ENCODE measurements at places on chromosomes 16 and 17. TPM values are rescaled to one million over a fixed set of nuclear protein-coding genes. Genes with fewer than 3 reads are reported as not detected.

DNA sequence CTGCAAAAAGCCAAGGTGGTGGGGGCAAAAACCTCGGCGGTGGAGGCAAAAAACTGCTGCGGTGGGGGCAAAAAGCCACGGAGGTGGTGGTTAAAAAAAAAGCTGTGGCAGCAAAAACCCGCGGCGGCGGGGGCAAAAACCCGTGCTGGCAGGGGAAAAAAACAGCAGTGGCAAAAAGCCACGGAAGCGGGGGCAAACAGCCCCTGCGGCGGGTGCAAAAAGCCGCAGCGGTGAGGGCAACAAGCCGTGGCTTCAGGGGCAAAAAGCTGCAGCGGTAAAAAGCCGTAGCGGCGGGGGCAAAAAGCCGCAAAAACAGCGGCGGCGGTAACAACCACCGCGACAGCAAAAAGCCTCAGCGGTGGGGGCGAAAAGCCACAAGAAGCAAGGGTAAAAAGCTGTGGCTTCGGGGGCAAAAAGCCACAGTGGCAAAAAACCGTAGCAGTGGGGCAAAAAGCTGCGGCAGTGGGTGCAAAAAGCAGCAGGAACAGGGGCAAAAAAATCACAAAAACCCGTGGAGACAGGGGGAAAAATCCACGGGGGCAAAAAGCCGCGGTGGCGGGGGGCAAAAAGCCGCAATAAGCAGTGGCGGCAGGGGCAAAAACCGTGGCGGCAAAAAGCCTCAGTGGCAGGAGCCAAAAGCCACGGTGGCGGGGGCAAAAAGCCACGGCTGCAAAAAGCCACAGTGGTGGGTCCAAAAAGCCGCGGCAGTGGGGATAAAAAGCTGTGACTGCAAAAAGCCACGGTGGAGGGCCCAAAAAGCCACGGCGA lies 193.7 kb downstream of the SHCBP1 start:
- no peak for DNase-seq

DNA sequence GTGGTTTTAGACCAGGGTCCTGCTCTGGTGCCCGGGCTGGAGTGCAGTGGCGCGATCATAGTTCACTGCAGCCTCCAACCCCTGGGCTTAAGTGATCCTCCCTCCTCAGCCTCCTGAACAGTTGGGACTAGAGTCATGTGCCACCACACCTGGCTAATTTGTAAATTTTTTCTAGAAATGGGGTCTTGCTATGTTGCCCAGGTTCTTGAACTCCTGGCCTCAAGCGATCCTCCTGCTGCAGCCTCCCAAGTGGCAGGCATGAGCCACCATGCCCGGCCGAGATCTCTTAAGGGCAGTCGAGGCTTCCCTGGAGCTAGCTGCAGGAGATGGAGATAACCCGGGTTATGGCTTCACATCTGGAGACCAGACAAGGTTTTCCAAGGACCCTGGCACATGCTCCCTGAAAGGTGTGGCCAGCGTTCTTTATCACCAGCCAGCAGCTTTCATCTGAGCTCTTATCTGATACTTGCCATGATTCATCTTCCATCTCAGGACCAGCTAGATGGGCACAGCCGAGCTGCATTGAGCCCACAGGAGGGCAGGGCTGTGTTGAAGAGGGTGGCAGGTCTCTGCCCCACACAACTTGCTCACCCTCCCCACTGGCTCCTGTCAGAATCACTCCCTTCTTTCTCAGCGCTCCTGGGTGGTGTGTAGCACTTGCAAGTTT lies 28.6 kb downstream of the SCNN1B start:
- no peak for DNase-seq

GRCh38 chr17:82892899-82893565 lies 53.2 kb upstream of the ZNF750 start:
- no peak for DNase-seq

Gene PNMT
- not detected for total RNA-seq

Gene TRIM65
- total RNA-seq: 53.0 TPM

DNA sequence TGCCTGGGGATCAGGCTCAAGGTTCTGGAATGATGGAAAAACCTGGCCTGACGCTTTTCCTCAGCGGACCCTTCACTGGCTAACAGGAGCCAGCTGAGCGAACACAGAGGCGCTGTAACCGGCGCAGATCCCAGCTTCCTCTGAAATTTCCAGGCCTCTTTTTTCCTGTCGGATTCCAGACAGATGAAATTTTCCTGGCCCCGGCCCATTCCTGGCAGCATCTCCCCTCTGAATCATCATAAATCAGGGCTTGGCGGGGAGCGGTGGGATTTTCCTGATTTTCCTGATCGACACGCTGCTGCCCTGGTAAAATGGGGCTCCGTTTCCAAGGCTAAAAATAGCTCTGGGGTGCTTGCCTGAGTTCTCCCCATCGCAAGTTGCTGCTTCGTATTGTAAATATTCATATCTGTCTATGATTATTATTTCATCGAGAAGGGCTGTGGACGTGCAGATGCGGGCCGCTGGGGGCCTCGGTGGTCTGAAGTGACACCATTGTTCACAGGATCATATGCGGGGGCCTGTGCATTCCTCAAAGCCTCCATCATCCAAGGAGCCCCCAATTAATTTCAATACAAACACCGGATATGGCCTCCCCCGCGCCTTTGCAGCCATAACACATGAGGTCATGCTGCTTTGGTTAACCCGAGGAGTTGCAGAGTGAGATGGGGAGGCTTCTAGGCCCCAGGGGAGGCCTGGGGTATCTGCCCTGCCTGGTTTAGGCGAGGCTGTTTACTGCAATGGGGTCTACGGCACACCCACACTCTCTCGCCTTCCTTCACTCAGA lies 45.8 kb upstream of the ETV4 start:
- no peak for DNase-seq

Gene NIP7
- 62.8 TPM for total RNA-seq

- DNase-seq: peak; percentile 26
Measured at GRCh38 chr17:3012926-3013581, 50.4 kb downstream of the OR1D5 start.

DNA sequence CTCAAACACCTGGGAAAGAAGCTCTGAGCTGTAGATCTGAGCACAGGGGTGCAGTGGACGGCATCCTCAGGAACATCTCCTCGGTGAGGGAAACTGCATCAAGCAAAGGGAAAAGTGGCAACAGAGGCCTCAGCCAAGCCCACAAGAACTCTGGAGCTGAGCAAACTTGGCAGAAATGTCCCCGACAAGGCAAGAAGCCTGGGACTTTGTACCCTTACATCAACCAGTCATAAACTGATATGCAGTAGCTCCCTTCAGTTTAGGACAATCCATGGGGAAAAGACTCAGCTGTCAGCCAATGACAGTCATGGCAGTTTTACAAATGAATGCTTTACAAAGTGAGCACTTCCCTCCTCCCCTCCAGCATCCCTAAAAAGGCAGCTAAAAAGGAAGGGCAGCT lies 210.0 kb upstream of the DYNLRB2 start:
- no peak for DNase-seq

Gene HNF1B
- total RNA-seq: 3.6 TPM

- no peak for DNase-seq
Measured at GRCh38 chr17:36611345-36612072, 10.1 kb downstream of the MRM1 start.

DNA sequence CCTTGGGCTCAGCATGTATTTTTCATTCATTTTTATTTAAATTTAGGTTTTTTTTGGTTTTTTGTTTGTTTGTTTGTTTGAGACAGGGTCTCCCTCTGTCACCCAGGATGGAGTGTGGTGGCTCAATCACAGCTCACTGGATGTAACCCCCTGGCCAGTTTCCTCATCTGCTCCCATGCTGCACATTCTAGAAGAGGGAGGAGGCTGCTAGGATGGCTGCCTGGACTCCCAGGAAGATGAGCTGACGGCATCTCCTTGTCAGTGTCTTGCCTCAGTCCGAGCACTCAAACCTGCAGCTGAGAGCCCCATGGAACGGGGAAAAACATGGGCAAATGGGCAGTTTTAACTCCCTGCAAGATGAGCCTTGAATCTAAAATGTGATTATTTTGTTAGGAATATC lies 7.5 kb downstream of the MEAK7 start:
- DNase-seq: no peak

DNA sequence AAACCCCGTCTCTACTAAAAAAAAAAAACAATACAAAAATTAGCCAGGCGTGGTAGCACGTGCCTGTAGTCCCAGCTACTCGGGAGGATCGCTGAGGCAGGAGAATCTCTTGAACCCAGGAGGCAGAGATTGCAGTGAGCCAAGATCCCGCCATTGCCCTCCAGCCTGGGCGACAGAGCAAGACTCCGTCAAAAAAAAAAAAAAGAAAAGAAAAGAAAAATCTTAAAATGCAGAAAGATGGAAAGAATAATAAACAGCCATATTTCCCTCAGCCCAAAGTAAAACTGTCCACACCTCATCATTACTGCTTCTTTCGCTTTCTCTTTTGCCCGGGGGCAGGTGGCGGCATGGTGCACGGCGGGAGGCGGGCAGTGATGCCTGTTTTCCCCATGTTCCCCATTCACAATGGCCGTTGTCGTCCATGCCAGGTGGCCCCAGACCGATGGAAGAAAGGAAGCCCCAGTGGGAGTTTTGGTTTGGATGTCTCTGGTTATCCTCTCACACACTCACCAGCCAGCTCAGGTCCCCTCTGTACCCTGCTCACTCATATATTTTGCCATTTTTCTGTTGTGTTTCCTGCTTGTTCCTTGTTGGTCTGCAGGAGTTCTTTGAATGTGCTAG lies 37.0 kb upstream of the PEMT start:
- DNase-seq: no peak

- no peak for DNase-seq
Measured at GRCh38 chr17:54494721-54495715, 405.6 kb upstream of the TOM1L1 start.

Gene SLC47A2
- total RNA-seq: not detected

DNA sequence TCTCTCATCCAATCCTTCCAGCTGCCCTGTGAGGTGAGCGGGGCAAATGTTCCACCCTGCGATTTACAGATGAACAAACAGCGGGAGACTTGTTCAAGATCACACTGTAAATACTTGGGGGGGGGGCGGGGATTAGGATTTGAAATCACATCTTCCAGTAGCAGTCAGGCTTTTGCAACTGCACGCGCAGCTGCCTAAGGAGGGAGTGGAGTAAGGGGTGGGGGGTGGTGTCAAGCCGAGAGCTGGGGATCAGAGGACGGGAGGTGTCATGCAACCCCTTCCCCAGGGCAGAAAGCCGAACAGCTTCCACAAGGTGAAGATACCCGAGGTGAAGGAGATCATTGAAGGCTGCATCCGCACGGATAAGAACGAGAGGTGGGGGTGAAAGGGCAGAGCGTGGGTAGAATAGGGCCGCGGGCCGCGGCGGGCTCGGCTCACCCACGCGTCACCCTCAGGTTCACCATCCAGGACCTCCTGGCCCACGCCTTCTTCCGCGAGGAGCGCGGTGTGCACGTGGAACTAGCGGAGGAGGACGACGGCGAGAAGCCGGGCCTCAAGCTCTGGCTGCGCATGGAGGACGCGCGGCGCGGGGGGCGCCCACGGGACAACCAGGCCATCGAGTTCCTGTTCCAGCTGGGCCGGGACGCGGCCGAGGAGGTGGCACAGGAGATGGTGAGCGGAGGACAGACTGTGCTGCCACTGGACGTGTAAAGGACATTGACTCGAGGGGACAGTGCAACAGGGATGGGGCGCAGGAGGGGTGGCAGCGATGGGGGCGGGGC lies 4.6 kb downstream of the WNK4 start:
- no peak for DNase-seq

DNA sequence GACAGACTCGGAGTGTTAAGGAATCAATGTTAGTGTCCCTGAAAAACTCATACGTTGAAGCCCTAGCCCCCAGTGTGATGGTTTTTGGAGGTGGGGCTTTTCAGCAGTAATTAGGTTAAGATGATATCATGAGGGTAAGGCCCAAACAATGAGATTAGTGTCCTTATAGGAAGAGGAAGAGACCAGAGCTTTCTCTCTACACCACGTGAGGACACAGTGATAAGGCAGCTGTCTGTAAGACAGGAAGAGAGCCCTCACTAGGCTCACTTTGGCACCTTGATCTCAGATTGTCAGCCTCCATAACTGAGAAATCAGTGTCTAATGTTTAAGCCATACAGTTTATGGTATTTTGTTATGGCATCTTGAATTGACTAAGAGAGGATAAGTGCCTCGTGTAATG lies 403.2 kb downstream of the NPIPA7 start:
- no peak for DNase-seq

DNA sequence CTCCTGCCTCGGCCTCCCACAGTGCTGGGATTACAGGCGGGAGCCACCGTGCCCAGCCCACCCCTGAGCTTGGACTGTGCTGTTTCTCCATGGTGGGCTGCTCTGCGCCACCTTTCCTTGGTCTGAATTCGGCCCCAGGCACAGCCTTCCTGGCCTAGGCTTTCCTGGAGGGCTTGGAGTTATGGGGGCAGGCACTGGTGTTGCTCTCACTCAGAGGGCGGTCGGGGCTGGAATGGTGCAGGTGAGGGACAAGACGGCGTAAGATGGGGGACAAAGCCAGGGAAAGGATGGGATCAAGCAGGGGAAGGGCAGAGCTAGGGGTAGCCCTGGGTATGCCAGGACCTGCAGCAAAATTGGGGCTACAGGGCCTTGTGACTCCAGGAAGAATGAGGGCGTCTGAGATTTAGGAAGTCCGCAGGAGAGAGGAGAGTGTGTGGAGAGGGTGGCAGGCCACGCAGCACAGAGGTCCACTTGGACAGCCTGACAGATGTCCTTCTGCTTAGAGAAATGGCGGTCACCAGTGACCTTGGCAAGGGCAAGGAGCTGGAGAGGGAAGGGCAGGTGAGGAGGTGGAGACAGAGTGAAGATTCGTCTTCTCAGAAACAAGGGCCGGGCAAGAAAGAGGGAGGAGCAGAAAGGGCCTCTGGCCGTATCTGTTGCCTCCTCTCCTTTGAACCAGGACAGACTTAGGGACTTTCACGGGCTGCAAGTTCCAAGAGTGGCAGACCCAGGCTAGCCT lies 1.6 kb upstream of the ATP6V0C start:
- DNase-seq: no peak

DNA sequence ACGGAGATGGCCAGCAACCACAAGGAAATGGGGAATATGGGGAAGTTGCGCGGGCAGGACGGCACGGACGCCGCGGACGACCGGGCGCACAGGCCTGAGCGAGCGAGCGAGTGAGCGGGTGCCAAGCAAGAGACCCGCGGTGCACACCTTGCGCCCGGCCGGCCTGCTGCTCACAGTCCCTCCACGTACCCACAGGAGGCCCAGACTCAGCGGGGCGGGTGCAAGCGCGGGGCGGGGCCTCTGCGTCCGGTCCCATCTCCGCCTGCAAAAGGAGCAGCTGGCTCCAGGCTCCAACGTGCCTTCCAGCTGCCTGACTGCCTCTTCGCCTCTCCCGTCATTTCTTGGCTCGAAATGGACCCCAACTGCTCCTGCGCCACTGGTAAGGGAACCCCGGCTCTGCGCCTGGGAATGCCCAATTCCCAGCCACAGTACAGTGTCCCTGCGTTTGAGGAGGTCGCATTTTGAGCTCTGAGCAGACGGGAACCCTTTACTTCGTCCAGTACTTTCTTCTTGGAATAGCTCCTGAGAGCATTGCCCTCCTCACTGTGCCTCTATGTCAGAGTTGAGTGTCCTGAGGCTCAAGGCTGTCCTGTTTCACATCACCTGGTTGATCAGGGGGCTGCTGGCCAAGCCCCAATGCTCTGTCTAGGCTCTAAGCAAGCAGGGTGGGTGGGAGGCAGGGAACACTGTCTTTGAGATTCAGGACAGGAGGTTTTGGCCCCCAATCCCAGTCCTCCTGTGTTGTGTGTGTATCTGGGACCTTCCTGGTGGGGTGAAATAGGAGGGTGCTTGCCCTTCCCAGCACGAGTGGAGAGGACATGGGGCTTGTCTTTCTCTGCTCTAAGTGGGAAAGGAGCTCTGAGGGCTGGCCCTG lies 8.1 kb upstream of the MT1E start:
- no peak for DNase-seq

Data from HCT116 (cell line).